Bone marrow (tissue), 2 donors: ENCODE measurements at places on chromosomes 2 and 18.

DNA sequence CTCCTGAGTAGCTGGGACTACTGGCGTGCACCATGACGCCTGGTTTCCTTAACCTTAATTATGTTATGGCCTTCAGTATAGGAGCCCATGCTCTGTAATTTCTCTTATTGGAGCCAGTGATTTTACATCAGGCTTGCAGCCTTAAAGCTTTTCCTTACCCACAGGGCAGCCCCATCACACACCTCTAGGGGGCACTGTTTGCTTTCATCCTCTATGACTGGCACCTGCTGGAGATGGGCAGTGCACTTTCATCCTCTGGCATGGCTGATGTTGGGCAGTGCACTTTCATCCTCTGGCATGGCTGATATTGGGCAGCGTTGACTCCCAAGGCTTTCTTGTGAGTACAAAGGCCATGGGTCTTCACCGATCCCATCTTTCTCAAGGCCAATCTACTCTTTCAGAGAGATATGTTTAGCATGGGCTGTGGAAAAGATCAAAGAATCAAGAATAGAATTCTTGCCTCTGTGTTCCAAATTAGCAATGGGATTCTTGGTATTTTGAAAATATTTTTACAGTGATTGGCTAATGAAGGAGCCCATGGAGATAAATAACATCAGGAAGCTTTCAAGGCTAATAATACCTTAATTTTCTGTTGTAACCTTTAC lies 80.7 kb upstream of the MEX3C start:
- DNase-seq: peak; percentile 3

DNA sequence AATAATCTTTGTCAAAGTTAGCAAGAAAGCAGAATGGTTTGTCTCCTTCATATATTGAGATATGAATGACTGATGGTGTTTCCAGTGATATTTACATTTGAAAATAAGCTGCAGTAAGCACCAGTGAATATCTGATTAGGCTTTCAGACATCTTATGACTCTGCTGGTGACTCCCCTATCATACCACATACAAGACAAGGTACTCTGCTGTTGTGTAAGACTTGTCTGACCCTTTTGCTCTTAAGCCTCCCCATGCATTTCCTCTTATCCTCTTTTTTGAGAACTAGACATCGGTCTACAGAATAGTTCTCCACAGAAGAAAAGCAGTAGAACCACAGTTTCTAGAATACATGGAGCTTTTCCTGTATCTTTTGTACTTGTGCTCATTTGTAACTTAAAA lies 9.3 kb downstream of the POLI start:
- DNase-seq: no peak

DNA sequence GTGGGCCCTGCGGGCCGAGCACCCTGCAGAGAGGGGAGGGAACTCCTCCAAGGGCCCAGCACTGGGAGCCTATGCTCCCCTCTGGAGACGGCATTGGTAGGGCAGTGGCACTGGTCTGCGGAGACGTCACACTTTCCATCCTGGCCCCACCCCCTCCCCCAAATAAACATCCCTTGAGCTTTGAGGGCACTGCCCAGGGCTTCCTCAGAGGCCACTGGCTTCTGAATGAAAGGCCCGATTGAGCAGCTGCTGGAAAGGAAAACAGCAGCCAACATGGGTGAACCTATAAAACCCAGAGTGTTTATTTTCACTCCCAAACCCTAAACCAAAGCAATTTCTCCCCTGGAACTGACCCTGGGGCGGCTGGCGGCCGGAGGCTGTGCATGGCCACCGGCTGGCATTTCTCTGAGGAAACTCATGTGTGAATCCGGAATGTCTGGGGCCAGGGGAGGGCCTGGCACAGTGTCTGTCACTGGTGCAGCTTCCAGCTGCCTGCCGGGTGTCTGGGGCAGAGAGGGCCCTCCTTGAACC lies 138.9 kb downstream of the DYSF start:
- DNase-seq: no peak

- DNase-seq: no peak
Observed at GRCh38 chr2:240499309-240500301, 58.2 kb downstream of the ANKMY1 start.

GRCh38 chr18:44466997-44467396 lies 213.7 kb upstream of the SETBP1 start:
- no peak for DNase-seq

DNA sequence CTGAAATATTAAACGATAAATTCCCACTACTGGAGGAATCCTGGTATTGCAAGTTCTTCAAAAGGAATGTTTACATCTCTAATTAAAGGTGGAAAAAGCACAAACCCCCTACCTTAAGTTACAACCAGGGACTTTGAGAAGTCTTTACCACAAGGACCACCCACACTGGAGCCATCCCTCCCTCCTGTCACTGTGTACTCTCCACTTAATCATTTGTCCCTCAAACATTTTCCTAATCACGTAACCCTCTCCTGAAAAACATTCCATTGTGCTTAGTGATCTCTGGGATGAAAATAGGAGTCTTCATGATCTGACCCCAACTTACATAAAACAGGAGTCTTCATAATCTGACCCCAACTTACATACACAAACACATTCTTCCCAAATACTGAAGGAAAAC lies 85.7 kb downstream of the SUCLG1 start:
- DNase-seq: no peak

DNA sequence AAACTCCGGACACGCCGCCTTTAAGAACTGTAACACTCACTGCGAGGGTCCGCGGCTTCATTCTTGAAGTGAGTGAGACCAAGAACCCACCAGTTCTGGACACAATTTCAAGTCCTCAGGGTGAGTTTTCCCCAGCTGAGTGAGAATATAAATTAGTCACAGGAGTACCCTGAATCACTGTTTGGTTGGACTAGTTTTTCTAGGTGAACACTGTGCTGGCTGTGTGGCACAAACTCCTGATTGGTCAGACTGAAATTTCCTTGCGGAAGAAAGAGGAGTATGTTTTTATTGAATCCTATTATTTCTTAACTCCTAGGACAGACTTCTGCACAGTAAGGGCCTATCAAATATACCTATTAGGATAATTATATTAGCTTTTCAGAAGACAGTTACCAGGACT lies 288.1 kb upstream of the UBE2E3 start:
- no peak for DNase-seq

GRCh38 chr2:29715655-29716054 lies 205.7 kb downstream of the ALK start:
- DNase-seq: no peak

DNA sequence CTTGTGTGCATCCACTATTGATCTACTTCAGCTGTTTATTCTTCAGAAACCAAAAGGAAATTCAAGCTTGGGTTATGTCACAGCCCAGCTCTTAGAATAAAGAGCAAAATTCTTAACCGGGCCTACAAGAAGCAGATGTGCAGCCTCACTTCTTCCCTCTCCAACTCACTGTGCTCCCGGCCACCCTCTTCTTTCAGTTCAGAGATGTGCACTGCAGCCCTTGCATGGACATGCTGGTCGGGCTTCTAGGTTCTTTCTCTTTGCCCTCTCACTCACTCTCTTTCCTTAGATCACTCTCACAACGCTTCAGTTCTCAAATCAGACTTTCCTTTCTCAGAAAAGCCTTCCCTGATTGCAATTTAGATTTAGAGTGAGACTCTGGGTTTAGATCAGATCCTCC lies 104.1 kb downstream of the CHN1 start:
- DNase-seq: no peak

GRCh38 chr18:45749918-45750689 lies 26.1 kb downstream of the SLC14A1 start:
- DNase-seq: no peak
